PC-9 (cell line): ENCODE measurements at places on chromosomes 11 and 22. TPM values are rescaled to one million over a fixed set of nuclear protein-coding genes. Genes with fewer than 3 reads are reported as not detected.

DNA sequence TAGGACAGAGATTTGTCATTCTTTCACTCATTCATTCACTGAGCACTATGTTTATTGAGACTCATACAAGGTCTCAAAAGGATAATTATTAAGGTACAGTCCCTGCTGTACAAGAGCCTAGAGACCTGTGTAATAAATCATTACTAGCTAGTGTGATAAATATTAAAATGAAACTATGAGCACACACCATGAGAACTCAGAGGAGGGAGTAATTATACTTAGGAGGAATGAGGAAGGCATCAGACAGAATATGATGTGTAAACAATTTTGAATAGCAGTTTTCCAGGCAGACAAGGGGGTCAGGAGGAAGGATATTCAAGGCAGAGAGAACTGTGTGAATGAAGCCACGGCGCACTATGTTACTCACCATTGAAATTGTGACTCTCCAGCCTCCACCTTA, 300.8 kb upstream of the ISX start:
- H3K27me3 ChIP-seq, result no peaks in the 10 kb centered on the region
- no peak overlapping the region for H3K27ac ChIP-seq
- DNase-seq, result no peak
- H3K4me3 ChIP-seq, result no peak overlapping the region

DNA sequence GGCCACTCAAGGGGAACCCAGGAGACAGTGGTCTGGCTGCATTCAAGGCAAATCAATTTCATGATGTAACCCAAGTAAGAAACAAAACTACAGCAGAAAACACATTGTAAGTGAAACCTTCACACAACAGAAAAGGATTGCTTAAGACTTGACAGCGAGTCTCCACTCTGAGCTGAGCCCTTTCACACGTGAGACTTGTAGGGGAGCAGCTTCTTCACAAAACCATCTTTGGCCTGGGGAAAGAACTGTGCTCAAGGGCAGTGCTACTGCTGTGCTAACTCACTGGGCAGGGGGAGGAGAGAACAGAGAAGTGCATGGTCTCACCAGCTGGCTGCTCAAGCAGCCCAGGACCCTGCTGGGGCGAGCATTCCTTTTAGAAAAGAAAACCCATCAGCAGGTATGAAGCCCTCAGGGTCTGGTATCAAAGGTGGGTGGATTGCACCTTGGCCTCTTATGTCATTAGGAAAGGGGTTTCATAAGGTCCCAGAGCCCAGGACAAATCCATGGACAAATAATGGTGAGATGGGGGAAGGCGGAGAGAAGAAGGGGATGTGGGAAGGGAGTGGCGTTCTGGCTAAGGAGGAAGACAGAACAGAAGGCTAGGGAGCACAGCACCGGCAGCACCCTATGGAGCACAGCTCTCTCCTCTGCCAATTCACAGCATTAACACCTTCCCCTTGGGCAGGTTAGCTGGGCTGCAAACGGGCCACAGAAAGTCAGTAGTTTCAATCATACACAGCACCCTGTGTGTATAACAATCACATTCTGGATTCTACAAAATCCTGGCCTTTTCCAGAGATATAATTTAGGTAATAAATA, 20.6 kb upstream of the RAPSN start:
- H3K27me3 ChIP-seq, result no peaks in the 10 kb centered on the region
- H3K36me3 ChIP-seq, result peaks cover 41% of the 10 kb centered on the region
- peaks cover 22% of the 10 kb centered on the region for H3K4me1 ChIP-seq

- no peaks in the 10 kb centered on the region for H3K27me3 ChIP-seq
- H3K4me1 ChIP-seq, result no peaks in the 10 kb centered on the region
- no peaks in the 10 kb centered on the region for H3K36me3 ChIP-seq
- DNase-seq, result no peak
These were observed 17.7 kb downstream of the C11orf87 start for GRCh38 chr11:109439684-109440083.

DNA sequence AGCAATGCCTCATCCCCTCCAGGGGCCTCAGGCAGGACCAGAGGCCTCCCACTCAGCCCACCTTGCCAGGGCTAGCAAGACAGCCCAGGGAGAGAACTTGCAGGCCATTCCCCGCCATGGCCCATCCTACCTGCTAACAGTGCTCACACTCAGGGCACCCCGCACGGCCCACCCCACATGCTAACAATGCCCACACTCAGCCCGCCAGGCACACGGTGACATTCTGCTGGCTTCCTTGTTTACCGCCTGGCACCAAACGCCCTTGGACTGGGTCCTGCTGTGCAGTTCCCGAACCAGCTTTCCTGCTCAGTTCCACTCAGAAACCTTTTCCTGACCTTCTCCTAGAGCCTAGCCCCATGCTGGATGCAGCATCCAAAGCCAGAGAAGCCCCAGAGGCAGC, 33.5 kb upstream of the FADD start:
- DNase-seq, result no peak
- no peak overlapping the region for H3K27ac ChIP-seq
- H3K4me3 ChIP-seq, result no peak overlapping the region

Gene LIMK2
- total RNA-seq, result 32.8 and 42.5 TPM in 2 replicates

DNA sequence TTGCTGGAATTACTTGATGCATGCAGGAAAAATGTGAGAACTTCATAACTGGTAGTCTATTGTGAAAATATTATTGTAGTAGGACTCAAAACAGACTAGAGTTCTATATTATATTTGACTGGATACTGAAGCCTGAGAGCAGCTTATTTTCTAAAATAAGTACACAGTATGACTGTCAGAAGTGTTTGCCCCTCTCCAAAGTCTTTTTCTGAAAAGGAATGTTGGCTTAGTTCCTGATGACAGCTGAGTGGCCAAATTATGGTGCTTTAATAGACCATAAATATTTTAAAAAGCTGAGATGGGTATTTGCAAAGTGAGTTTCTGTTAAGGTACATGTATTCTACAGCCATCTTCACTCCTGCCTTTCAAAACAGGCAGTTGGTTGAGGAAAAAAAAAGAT, 13.1 kb downstream of the ZBED5 start:
- H3K27ac ChIP-seq, result no peak overlapping the region
- no peaks in the 10 kb centered on the region for H3K27me3 ChIP-seq
- no peaks in the 10 kb centered on the region for H3K36me3 ChIP-seq
- H3K4me1 ChIP-seq, result peaks cover 21% of the 10 kb centered on the region
- DNase-seq, result no peak

GRCh38 chr11:13277768-13278608, at the start of gene BMAL1:
Gene BMAL1 (plus strand): TSS chr11:13277790. CDS start chr11:13354309, 76,519 bp downstream.
- peaks cover 6% of the 10 kb centered on the region; the same call in 1 of the 2 replicates for H3K27me3 ChIP-seq
- peaks cover 12% of the 10 kb centered on the region for H3K4me1 ChIP-seq
- DNase-seq, result no peak
- peak within 1 kb of the TSS; percentile 88 for H3K4me3 ChIP-seq

Gene PKNOX2
- not detected in 2 replicates for total RNA-seq

Gene CYTH4
- total RNA-seq, result not detected in 2 replicates

DNA sequence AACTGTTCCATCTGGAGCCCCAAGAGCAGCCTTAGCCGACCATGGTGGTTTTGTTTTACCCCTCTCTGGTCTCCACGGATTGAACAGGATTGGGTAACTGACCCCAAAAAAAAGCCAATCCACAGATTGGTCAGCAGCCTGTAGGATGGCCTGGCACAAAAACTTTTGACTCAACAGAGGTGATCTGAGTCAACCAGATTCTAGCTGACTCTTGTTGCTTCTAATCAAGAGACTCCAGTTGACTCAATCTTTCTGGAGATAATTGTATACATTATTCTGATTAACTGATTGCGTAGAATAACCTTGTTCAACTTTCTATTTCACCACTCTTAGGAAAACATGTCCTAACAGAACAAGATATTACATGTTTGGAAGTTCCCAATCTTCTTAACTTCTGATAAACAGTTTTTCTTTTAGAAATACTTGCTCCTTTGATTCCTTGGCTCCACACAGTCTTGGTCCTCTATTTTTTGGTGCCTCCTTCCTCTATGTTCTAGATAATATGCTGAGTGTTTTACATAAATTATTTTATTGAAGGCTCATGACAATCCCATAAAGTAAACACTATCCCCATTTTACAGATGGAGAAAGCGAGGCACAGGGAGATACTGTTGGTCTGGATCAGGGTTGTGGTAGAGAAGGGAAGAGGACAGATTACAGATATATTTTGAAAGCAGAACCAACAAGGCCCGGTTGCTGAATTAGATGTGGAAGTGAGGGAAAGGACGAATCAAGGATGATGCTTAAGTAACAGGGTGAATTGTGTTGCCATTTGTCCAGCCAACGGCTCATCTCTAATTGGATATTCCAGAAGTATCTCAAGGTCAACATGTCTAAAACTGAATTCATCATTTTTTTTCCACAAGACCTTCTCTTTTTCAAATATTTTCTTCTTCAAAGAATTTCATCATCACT, 11.5 kb upstream of the ZC3H12C start:
- H3K4me3 ChIP-seq, result no peak overlapping the region
- H3K36me3 ChIP-seq, result 0 out of 2 replicates have a peak, but pooled peaks cover 4% of the 10 kb centered on the region
- H3K27ac ChIP-seq, result no peak overlapping the region
- H3K4me1 ChIP-seq, result peaks cover 20% of the 10 kb centered on the region
- DNase-seq, result no peak
- no peaks in the 10 kb centered on the region for H3K27me3 ChIP-seq
